MCF 10A (cell line): ENCODE measurements at places on chromosomes 1 and 21. TPM values are rescaled to one million over a fixed set of nuclear protein-coding genes. Genes with fewer than 3 reads are reported as not detected.

FCER1A gene
- total RNA-seq: not detected in 2 replicates

DNA sequence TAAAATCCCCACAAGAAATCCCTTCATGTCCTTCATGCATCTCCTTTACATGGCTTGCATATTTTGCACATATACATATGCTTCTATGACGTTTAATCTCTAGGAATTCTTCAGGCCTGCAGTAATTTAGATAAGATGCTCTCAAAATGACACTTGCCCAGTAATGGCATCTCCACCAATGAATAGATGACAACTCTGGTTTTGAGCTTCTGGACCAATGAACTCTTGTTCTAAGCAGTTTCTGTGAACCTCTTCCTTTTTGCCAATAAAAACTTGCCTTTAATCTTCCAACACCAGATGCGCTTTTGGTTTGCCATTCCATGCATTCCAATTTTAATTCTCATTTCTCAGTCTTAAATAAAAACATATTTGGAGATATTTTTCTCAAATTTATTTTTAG is 189.8 kb upstream of the OLFM3 start:
- no peak for DNase-seq

ZNF124 gene
- 18.1 and 18.8 TPM in 2 replicates for total RNA-seq

GRCh38 chr1:246518456-246519205 is 11.6 kb upstream of the SMYD3 start:
- DNase-seq: no peak

POMGNT1 gene
- total RNA-seq: 85.4 and 90.7 TPM in 2 replicates

RAB3B gene
- 0.02 and 0.05 TPM in 2 replicates for total RNA-seq

DNA sequence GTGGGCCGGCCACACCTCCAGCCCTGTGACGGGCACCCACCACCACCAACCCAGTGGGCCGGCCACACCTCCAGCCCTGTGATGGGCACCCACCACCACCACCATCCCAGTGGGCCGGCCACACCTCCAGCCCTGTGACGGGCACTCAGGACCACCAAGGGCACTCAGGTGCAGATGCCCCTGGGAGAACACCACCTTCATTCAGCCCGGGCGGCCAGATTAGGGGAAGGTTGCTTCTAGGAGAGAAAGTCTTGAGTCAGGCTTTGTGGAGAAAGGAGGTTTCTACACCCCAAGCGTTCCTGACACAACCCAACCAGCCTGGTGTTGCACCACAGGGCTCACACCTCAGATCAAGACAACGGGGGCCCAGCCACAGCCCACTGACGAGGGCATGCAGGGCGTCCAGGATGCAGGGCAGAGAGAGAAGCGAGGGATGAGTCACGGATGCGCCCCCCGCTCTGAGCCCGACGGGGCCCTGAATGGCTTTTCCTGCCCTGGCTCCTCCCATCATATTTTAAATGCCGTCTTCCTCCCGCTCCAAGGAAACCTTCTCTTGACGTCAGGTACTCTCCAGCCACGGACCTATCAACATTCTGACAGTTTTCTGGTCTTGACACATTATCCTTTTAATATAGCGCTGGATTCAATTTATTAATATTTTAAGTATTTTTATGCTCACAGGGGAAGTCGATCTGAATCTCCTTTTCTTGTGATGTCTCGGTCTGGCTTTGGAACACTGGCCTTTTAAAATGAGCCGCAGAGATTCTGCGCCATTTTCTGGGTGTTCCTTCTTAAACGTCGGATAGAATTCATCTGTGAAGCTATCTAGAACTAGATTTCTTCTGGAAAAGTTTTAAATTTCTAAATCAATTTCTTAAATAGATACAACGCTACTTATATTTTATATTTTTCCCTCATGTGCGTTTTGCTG is 631 bp upstream of the SPATC1L start:
- peak; percentile 76 for DNase-seq

HMGCS2 gene
- not detected in 2 replicates for total RNA-seq

- DNase-seq: peak; percentile 78
Measured at GRCh38 chr1:241482761-241483250, 36.7 kb downstream of the FH start.

DNA sequence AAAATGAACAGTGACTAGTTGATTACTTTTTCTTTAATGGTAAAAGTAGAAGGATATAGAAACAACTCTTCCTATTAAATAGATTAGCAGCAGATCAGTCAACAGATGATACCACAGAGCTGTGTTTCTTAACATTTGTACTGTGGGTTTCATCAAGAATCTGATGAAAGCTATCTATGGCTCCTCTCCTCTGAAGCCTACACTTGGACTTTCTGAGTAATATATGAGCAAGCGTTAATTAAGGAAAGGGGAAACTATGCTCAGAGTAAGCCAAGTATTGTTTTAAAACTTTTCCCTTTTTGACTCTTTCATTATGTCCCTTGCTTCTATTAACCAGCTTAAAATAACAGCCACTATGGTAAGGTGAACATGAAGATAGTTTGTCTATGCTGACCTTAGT is 10.8 kb downstream of the ARID4B start:
- no peak for DNase-seq

DNA sequence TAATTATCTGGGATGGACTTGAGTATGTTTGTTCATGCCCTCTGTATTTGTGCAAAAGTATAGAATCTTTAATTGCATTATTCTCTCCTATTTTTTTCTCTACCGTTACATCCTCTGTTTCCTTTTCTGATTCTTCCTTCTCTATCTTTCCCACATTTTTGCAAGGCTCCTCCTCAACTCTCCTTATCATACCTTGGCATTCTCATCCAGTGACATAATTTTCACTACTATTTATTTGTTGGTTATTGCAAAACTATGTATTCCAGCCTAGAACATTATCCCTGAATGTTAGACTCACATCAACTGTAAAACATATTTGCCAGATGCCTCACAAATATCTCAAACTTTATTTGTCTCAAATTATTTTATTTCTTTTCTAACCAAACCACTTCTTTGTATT is 381.9 kb downstream of the COL11A1 start:
- DNase-seq: no peak

- DNase-seq: no peak
Measured at GRCh38 chr1:107871259-107871658, 93.7 kb downstream of the VAV3 start.

DNA sequence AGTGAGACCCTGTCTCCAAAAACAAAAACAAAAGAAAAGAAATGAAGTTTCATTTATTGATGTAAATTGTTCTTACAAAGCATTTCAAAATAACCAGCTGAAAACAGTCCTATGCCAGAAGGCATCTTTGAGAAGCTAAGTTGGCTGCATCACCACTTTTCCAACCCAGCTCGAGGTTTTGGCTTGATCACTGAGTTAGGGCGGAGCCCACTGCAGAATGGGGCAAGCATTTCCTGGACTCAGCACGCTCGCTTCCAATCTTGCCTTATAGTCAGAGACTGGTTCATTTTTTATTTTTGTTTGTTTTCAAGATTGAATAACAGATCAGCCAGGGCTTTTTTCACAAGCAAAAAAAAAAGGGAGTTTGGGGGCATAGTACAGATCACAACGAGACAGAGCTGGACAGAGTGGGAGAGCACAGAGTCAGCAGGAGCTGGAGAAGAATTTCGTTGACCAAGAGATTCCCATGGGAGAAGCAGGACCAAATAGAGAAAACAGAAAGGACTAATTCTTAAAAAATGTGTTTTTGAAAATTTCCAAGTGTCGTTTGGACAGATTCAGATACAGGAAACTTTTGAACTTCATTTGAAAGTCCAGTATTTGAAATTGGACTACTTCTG is 23.5 kb upstream of the COL6A1 start:
- peak; percentile 37 for DNase-seq

DNA sequence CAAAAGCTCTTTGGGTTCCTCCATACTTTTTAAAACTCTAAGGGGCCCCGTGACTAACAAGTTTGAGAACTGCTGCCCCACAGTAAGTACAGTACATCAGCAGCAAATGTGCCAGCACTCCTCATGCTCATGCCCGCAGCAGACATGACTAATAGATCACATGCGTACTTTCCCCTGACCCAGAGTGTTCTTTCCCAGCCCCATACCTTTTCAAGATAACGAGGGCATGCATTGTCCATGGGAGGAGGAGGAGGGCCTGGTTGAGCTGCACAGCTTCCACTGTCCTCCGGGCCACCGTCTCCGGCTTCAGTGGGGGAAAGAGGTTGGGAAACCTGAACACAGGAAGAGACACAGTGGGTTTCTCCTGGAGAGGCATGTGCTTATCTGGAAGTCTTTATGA is 45.5 kb downstream of the DHRS3 start:
- DNase-seq: peak; percentile 68

S100A12 gene
- not detected in 2 replicates for total RNA-seq

DNA sequence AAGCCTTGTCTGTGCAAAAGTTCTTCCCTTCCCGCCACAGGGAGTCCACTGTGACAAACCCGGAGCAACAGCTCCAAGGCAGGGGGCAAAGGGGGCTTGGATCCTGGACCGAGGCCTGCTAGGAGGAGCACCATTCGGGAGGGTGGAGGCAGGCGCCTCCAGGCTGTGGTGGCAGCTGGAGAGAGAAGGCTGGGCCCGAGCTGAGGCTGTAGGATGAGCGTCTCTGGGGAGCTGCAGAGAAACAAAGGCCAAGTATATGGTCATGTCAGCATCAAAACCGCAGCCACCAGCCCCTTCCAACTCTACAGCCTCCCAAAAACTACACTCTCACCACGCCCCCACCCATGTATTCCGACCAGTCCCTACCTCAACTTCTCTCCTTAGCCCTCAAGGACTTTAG is 579 bp downstream of the SH3BP5L start:
- DNase-seq: no peak

DNA sequence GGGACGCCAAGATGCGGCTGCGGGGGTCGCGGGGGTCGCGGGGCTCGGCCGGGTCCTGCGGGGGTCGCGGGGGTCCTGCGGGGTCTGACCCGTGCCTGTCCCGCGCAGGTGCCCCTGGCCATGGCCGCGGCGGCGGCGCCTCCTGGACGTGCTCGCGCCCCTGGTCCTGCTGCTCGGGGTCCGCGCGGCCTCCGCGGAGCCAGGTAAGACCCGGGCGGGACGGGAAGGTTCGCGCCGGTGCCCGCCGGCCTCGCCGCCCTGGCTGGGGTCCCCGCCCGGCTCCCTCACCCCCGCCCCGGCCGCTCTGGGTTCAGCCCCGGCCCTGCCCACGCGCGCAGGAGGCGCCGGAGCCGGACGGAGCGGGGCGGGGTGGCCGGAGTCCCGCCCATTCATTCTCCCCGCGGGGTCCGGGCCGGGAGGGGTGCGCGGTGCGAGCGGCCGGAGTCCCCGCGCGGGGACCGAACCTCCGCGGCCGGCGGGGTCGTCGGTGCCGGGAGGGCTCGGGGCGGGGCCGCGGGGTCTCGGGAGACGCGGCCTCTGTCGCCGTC is 380 bp downstream of the COL18A1 start:
- no peak for DNase-seq

DNA sequence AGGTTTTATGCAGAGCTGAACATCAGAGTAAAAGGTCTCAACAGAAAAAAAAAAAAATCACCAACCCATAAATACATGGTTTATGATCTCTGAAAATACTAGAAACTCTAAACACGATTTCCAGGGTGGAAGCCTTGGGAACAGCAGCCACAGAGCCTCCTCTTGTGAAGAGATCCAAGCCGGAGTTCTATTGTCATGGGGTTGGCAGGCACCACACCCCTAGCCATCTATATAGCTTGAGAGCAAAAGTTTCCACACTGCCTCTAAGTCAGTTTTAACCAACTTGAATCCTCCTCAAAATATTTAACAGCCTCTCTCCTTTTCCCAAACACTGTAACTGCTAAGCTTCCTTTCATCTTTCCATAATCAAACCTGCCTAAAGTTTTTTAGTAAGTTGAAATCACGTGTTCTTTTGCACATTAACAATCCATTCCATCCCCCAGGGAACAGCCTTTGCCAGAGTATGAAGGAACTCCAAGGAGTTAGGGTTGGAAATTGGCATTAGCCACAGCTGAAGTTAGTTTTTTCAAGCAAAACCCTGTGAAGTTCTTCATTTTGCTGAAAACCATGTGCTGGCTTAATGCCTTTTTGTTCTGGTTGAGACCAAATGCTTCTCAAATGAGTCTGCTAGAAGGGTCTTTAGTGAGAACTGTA is 13.8 kb upstream of the SEC16B start:
- DNase-seq: no peak

- no peak for DNase-seq
Measured at GRCh38 chr21:46138383-46138970, 16.9 kb downstream of the FTCD start.

GRCh38 chr1:11281518-11282331 is 8.7 kb downstream of the UBIAD1 start:
- peak; percentile 77 for DNase-seq

DNA sequence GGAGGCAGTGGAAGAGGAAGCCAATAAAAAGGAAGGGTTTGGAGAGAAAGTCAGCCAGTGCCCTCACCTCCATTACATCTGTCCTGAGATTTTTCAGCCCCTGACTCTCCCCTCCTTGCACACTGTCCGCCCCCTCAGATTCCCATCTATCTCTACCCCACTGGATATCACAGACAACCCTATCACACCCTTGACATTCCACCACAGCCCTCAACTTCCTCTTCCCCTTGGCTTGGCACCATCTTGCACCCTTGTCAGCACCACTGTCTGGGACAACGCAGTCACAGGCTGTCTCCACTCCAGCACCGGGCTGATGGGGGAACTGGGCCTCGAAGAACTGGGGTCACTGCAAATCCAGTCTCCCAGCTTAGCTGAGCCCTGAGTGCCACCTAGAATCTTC is 14.2 kb upstream of the PLEKHA6 start:
- no peak for DNase-seq

- peak; percentile 88 for DNase-seq
Measured at GRCh38 chr1:203649999-203650836, 23.6 kb downstream of the ATP2B4 start.

INAVA gene
- 25.1 and 30.5 TPM in 2 replicates for total RNA-seq

SGIP1 gene
- not detected in 2 replicates for total RNA-seq

KRTAP19-3 gene
- not detected in 2 replicates for total RNA-seq
